Activated CD4-positive, alpha-beta T cell treated with anti-CD3 and anti-CD28 coated beads for 4 hours (primary cell): ENCODE measurements at places on chromosomes 3 and 15.
A peak's percentile ranks its signal among the peaks of the same experiment; 100 is the strongest.

DNA sequence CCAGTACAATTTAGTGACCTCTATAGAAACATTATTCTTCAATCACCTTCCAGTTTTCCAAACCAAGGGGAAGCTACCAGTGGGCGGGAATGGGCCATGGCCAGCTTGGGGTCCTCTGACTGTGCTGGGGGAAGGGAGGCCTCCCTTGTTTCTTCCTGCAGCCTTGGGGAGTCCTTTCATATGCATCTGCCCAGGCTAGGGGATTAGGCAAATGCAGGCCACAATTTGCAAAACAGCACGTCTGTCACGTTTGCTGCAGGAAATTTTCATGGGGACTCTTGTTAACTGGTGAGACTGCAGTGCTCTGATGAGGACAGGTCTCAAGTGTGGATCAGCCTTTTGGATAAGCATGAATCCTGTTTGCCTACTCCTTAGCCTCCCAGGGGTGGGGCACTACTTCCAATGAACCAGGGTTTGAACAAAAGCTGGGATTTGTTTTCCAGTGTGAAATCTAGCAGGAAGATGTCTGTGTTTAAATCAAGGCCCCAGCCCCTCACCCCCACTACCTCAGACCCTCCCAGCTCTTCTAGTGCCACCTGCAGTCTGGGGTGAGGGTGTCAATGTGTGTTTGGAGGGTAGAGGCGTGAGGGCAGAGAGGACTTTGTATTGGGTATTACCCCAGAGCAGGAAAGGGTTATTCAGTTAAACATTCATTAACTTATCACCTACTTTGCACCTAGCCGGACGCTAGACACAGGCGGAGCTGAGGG, 219.9 kb downstream of the OPA1 start:
- DNase-seq, result no peak

GRCh38 chr3:112111785-112112402, 21.2 kb downstream of the GCSAM start:
- peak; percentile 70 for DNase-seq

- no peak for DNase-seq
These were observed 76.2 kb upstream of the CMTM7 start for GRCh38 chr3:32315441-32315840.

- DNase-seq, result no peak
These were observed 91.6 kb downstream of the CACNA2D3 start for GRCh38 chr3:54213907-54214306.

GRCh38 chr3:10017636-10018292, 8.5 kb upstream of the FANCD2 start:
- DNase-seq, result no peak

DNA sequence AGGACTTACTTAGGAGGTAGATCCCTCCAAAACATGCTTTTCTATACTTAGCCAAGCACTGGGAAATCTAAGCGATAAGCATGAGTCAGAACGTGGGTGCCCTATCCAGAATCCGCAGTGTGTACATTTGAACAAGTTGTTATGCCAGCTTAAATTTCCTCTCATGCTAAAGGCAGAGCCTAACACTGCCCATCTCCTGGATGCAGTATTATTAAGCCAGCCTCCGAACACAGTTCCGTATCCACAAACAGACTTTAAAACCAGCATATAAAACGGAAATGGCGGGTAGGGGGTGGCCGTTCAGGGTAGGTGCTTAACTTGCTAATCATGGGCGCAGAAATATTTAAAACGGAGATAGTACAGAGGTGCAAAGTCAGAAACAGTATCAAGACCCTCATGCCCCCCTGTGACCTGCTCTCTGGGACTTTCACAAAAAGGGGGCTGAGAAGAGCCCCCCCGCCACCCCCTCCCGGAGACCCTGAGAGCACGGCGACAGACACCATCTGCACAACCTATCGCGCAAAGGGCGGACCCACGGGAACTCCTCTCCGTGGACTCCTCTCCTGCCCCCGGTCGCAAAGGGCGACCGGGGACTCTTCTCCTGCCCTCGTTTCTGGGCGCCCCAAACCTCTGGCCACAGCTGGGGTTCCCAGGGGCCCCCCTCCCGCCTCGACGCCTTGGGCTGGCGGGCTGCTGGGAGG, 889 bp upstream of the LRRIQ4 start:
- DNase-seq, result no peak

- no peak for DNase-seq
These were observed 244.9 kb downstream of the FAM43A start for GRCh38 chr3:194930377-194931204.

DNA sequence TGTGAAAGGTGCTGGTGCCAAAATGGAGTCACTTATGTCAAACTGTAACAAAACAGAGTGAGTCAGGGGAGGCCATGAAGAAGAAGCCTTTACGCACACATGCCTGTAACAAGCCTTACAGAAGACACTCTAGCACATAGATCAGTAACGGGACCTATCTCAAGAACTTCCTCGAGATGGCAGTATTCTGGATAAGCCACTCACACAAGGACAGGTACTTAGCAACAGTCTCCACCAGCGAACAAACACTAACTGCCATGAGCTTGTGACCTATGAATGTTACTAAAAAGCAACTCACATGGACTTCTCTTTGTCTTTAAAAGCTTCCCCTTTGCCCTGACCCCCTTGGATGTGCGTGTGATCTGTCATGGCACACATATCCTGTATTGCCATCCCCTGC, 235.1 kb downstream of the CD47 start:
- DNase-seq, result no peak

GRCh38 chr3:148943506-148944205, 47.7 kb upstream of the GYG1 start:
- peak; percentile 10 for DNase-seq

DNA sequence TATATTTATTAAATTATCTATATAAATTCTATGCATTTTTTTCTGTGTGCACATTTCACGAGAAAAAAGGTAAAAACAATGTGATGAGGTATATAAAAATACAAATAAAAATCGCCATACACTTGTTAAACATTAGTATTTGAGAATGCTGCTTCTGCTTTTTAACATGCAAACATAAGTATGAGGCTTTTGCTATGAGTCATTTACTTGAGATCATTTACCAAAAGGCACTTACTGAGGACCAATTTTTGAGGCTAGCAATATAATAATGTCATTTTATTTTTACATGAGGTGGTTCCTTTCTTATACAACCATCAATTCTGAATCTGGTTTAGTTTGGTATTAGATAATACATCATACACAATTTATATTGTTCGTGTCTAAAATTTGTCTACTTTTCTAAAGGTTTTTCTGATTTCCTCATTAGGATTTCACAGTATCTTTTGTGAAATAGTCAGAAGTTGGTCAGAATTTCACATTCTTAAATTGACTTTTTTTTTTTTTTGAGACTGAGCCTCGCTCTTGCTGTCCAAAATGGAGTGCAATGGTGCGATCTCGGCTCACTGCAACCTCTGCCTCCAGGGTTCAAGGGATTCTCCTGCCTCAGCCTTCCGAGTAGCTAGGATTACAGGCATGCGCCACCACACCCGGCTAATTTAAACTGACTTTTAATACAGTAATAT, 25.6 kb downstream of the DCUN1D1 start:
- DNase-seq, result no peak

GRCh38 chr3:170584585-170585007, 1.3 kb downstream of the SLC7A14 start:
- peak; percentile 4 for DNase-seq

GRCh38 chr3:149009732-149010131, 18.4 kb downstream of the GYG1 start:
- DNase-seq, result no peak

- no peak for DNase-seq
These were observed 234.2 kb downstream of the WNT5A start for GRCh38 chr3:55252921-55253320.

- no peak for DNase-seq
These were observed 146.0 kb upstream of the SMAD3 start for GRCh38 chr15:66919421-66919820.

DNA sequence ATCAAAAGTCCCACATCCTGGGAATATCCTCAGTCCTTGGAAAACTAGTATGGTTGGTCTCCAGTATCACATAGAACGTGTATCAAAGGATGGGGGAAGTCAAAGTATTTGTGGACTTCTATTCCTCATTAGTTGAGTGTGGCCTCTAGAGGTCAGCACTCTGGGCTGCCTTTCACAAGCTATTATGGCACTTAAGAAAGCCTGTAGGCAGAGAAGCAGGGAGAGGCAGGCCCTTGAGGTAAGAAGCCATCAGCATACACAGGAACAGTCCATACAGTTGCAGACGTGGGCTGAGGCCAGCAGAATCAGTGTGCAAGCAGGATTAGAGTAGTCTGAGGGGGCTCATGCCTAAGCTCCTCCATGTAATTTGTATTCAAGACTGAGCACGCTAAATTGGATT, 341.7 kb downstream of the CLSTN2 start:
- no peak for DNase-seq

DNA sequence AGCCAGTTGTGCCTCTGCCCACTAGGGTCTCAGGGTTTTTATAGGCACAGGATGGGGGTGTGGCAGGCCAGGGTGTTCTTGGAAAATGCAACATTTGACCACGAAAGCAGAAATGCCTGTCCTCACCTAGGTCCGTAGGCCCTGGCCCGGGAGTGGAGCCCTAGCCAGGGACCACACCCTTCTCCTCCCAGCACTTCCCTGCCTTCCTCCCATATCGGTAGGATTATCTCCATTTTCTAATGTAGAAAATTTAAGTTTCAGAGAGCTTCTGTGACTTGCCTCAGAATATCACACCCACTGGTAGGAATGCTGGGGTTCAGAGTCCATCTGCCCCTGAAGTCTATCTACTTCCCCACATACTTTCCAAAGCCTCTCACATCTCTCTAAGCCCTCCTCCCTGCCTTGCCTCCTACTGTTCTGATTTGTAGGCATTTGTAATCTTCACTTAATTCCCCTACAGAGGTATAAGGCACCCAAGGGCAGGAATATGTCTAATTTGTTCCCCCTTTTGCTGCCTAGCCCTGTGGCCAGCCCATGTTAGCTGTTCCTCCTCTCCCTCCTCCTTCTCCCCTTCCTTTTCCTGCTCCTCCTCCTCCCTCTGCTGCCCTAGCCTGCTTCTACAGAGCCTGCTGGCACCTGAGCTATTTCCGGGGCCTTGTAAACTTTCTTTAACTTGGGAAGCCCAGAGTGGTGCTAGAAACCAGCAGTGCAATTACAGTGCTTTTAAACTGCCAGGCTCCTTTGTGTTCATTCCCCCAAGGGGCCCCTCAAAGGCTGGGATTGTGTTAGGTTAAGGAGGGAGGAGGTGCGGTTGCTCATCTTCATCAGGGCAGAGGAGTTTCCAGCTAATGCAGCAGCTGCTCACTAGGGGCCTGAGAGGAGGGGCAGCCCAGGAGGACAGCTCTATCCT, 71.1 kb downstream of the MRPL46 start:
- no peak for DNase-seq

DNA sequence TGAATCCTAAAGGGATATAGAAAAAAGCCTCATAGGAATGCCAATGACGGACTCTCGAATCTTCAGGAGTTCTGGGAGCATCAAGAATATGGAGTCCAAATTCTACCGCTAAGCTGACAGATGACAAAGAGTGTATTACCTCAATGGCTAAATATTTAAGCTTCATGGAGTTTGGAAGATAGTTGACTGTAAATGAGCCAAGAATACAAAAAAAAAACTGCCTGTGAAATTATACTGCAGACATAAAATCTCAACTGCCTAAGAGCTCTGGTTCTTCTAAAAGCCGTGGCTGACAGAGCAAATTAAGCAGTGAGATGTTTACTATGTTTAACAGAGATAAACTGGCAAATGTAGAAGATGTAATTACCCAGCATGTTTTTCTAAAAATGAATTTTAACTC, 140.0 kb downstream of the GADL1 start:
- DNase-seq, result no peak

DNA sequence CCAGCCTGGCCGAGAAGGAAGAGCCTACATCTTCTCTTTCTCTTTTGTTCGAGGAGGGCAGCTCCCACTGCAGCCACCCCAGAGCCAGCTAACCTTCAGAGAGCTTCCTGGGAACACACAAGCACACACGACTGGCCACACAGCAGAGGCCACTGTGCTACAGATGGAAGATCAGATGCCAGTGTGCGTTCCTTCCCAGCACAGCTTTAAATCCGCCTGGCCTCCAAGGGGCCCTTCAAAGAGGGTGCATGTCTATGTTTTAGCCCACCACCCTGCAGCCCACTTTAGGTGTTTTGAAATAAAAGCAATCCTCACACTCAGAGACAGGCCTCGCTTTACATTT, 12.4 kb downstream of the ALDH1A3 start:
- no peak for DNase-seq

DNA sequence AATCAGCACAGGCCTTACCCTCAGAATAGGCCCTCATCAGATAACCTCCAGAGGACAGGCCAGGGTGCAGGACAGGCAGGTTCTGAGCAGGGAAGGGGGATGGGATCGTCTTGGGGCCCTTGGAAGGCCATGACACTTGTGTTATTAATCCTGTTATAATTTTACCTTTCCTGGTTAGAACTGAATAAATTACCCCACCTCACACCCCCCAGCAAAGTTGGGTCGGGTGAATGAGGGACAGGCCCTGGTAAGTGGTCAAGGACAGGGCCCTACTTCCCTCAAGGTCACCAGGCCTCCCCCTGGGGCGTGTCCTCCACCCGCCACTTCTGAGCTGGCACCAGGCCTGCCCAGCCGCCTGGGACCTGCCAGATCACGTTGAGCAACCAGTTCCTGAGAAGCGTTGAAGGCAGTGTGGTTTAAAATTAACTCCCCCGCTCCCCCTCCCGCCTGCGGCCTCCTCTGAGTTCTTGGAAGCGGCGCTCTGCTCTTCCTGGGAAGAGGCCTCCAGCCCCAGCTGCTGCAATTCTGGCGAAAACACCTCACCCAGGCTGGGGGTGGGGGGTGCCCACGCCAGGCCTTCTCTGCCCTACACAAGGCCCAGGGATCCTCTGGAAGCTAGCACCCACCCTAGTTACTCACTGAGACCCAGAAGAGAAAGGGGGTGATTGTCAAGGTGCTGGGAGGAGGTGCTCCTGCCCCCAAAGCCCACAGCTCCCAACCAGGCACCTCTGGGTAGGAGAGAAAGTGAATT, 10.6 kb downstream of the CISH start:
- DNase-seq, result peak; percentile 94

- DNase-seq, result no peak
These were observed 68.0 kb downstream of the TRAK1 start for GRCh38 chr3:42159147-42159546.

GRCh38 chr3:175495331-175495730, 636.2 kb downstream of the NAALADL2 start:
- DNase-seq, result no peak
